ENCODE measurements at places on chromosomes 16 and 17.

DNA sequence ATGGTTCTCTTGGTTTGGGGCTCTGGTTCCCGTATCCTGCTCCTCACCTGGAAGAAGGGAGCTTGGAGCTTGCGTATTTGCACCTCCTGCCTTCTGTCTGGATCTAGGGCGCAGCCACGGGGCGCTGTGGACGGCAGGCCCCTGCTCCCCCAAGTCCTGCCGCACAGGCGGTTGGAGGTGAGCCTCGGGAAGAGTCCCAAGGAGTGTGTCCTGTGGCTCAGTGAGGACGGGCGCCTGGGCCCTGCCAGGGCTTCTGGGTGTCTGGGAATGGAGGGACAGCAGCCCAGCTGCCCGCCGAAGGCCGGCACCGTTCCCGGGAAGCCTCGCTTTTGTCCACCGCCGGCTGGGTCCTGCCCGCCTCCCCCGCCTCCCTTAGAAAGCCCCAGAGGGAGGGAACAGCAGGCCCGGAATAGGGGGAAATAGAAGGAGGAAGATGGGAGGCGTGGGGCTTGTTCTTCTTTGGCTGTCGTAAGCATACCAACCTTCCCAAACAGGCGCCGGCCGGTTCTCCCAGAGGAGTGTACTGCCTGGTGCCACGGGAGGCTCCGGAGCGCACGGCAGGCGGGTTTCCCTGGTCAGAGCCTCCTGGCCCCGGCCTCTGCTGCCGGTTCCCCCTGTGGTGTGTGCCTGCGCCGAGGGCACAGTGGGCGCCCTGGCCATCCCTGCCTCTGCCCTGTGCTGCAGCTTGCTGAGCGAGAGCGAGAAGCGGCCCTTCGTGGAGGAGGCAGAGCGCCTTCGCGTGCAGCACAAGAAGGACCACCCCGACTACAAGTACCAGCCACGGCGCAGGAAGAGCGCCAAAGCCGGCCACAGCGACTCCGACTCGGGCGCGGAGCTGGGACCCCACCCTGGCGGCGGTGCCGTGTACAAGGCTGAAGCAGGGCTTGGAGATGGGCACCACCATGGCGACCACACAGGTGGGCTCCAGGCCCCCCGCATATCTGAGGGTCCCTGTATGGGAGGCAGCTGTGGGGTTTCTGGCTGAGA, 1.8 kb downstream of the SOX8 start:
- no peak for DNase-seq

- DNase-seq = peak; percentile 73
Measured at GRCh38 chr17:40121181-40122135, at the start of gene MSL1. TSS of gene MSL1 (plus strand) at chr17:40121971. CDS start at chr17:40122613, 642 bp downstream.

DNA sequence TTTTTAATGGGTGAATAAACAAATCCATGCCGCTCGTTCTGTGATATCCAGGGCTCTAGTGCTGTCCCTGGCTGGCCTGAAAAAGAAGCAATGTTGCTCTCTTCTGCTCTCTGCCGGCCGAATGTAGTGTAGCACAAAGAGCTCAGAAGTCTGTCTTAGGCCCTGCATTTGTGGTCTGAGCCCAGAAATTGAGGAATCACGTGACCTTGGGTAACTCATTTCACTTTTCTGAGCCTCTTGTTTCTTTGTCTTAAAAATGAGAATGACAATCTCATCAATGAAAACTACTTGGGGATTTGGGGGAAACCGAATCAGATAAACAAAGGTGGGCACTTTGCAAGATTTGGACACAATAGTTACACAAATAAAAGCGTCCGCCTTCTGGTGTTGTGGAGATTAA, 381.6 kb upstream of the ASIC2 start:
- DNase-seq = peak; percentile 42

GRCh38 chr16:57694725-57695679, at the start of gene DRC7:
TSS of gene DRC7 (plus strand) at chr16:57694806. CDS start at chr16:57697950, 3,144 bp downstream.
- DNase-seq = peak; percentile 43

GRCh38 chr16:555528-556473, 4.4 kb upstream of the PRR35 start:
- DNase-seq = no peak

DNA sequence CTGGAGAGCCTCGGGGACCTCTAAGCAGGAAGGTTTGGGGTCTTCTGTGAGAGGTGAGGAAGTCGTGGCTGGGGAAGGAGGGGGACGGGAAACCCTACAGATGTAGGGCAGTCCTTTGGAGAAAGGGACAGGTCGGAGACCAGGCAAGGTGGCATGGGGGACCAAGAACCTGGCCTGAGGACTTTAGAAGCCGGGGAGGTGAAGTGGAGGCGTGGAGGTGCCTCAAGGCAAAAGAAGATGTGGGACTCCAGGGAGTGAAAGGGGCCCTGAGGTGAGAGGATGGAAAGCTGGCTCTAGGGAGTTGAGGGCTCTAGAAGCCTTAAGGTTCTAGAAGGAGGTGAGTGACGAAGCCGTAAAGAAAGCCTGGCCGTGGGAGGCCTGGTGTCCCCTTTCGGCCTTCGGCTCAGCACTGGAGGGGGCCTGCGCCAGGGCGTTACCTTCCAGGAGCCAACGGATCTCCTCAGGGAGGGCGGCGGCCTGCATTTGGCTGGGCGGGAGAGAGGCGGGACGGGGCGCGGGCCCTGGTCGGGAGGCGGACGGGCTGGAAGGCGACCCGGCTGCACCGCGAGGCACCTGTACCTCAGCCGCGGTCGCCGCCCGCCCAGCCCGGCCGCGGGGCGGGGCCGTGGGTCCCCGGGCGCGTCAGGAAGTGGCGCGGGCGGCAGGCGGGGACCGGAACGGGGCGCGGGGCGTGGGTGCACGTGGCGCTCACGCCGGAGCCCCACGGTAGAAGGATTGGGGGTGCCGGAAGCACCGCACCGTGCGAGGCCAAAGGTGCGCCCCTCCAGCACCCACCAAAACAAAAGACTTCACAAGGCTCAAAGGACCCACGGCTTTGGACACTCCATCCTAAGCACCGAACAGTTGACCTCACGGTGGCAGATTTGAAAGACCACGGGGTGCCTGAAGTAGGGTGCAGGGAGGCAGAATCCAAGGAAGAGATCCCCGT, at the start of gene SKAP1:
TSS of gene SKAP1 (minus strand) at position 577 of the 949 bp plus-strand sequence.
- no peak for DNase-seq

DNA sequence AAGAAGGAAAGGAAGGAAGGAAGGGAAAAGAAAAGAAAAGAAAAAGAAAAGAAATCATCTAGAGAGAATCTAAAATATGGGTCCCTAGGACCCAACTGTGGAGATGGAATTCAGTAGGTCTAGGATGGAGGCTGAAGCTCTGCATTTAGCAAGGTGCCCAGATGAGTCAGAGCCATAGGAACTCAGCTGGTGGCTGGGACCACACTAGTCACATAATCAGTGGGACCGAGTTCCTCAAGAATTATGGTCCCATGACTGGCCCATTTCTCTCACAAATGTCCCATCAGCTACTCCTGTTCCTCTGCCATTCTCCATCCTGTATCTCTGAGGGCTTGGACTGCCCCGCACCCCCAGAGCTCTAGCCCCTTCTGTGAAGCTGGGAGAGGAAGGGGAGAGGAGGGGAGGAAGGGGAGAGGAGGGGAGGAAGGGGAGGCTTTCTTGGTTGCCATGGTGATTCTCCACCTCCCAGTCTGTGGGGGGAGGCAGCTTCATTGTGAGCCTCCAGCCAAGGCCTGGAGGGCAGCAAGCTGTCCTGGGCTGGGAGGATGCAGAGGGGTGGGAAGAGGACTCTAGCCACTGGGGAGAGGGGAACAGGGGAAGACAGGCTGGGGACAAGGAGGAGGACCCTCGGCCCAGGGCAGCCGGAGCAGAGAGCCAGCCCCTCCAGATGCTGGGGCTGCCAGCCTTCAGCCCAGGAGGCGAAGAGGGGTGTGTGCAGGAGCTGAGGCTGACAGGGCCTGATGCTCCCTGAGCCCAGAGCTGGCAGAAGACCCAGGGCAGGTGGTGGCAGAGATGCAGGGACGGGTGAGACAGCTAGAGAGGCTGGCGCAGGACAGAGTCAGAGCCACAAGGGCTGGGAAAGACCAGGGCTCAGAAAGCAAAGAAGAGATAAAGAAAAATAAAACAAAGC, 37.8 kb upstream of the LHX1 start:
- no peak for DNase-seq

DNA sequence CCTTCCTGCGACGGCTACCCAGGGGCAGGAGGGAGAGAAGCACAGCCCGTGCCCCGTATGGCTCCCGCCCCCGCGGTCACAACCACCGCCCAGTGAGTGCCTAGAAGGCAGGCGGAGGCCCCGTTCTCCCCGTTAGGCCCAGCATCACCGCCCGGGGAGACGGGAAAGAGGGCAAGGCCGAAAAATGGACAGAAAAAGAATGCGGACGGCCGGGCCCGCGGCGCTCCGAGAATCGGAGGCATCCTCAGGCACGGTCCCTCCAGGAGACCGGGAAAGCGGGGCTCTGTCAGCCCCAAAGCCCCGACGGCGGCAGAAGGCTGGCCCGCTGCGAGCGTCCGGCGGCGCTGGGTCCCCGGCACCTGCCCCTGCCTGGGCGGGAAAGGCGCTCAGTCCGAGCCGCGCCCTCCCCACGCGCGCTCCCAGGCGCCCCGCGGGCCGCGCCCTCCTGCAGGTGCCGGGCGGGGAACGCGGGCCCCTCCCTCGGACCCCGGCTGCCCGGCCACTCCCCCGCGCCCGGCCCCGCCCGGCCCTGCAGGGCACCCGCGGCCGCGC, 407 bp downstream of the MCRIP1 start:
- no peak for DNase-seq

GRCh38 chr17:55301521-55302406, 37.0 kb downstream of the HLF start:
- DNase-seq = no peak

DNA sequence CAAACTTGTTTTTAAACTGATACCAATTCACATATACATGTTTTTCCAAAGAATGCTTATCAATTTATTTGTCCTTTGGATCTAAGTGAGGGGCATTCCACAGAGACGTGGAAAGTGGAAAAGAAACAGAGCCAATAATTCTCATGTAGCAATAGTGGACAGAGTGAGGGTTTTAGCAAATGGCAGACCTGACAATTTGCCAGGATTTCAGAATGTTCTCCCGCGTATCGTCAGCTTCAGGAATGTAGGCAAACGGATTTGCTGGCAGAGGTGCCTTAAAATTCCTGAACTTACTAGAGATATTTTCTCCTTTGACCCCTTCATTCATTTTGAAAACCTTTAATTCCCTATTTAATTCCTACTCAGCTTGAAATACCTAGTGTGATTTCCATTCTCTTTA, 193.4 kb upstream of the CPHXL start:
- no peak for DNase-seq

GRCh38 chr16:27840311-27841060, 223.0 kb downstream of the GSG1L start:
- DNase-seq = no peak

All from NCI-H1436 (cell line).